ENCODE measurements at places on chromosomes 12 and 14. TPM values are rescaled to one million over a fixed set of nuclear protein-coding genes. Genes with fewer than 3 reads are reported as not detected.

Gene PPP1R3E
- total RNA-seq = 27.4 TPM

Gene TRAF3
- total RNA-seq = 78.1 TPM

Gene NRIP2
- not detected for total RNA-seq

- no peak overlapping the region for H3K27ac ChIP-seq
- no peak for DNase-seq
- no peak overlapping the region for H3K4me3 ChIP-seq
- H3K36me3 ChIP-seq = no peaks in the 10 kb centered on the region
- no peaks in the 10 kb centered on the region for H3K27me3 ChIP-seq
Measured at GRCh38 chr14:82636426-82636825, 1102.8 kb upstream of the SEL1L start.

DNA sequence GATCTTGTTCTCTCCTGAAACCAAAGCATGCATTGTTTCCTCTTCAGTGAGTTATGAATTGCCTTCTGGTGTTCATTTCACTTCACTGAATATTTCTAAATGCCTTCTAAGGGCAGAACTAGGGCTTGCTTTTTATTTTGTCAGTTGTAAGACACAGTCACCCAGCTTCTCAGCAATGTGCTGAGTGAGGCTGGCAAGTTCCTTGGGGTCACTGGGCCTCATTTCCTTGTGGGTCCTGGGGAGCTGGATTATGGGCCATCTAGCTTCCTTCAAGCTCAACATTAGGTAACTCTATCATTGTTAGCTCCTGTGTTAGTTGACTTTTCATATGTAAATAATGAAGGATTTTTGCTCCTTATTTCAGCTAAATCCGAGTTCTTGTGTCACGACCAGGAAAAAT lies 13.8 kb downstream of the ASCL4 start:
- no peak overlapping the region for H3K27ac ChIP-seq
- H3K27me3 ChIP-seq = peaks cover 10% of the 10 kb centered on the region
- no peaks in the 10 kb centered on the region for H3K36me3 ChIP-seq
- no peak overlapping the region for H3K4me3 ChIP-seq
- no peak for DNase-seq
- peaks cover 13% of the 10 kb centered on the region for H3K4me1 ChIP-seq

DNA sequence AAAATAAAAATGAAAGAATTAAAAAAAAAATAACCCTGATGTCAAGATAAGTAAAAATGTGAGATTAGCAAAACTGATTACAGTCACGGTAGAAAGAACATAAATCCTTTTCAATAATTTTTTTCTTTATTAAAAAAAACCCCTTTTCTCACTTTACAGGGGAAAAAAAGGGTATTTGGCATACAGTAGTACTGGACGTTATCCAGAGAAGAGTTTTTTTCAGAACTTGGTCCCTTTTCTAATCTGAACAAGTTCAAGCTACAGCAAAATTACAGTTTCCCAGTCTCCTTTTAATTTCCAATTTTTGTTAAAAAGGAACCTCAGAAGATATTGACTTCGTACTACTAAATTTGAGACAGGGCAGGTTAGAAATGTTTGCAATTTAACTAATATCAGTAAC lies 134.7 kb upstream of the DCN start:
- no peak overlapping the region for H3K27ac ChIP-seq
- no peaks in the 10 kb centered on the region for H3K36me3 ChIP-seq
- DNase-seq = no peak

GRCh38 chr12:69648476-69648875 lies 37.8 kb upstream of the LRRC10 start:
- no peak overlapping the region for H3K4me3 ChIP-seq
- peaks cover 35% of the 10 kb centered on the region for H3K27me3 ChIP-seq
- no peaks in the 10 kb centered on the region for H3K36me3 ChIP-seq

DNA sequence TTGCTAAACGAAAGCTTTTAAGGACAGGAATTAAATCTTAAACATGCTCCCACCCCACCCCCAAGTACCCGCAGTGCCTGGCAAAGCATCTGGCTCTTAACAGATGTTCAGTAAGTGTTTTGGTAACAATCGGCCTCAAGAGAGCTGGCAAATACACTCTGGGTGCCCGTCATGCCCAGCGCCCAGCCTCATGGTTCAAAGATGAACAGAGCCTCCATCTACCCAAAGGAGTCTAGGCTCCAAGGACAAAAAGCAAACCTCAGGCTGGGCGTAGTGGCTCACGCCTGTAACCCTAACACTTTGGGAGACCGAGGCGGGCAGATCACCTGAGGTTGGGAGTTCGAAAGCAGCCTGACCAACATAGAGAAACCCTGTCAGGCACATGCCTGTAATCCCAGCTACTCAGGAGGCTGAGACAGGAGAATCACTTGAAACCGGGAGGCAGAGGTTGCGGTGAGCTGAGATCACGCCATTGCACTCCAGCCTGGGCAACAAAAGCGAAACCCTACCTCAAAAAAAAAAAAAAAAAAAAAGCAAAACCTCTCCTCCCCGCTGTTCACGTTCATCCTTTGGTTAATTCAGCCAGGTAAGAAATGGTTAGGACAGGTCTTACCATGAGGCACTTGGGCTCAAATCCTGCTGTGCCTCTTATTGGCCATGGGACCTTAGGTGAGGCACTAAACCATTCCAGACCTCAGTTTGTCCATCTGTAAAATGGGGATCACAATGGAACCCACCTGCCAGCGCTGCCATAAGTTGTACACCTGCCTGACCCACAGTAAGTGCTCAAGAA lies 151.3 kb downstream of the BCL11B start:
- H3K4me3 ChIP-seq = no peak overlapping the region
- no peaks in the 10 kb centered on the region for H3K36me3 ChIP-seq
- peaks cover 7% of the 10 kb centered on the region for H3K4me1 ChIP-seq
- H3K27ac ChIP-seq = no peak overlapping the region

DNA sequence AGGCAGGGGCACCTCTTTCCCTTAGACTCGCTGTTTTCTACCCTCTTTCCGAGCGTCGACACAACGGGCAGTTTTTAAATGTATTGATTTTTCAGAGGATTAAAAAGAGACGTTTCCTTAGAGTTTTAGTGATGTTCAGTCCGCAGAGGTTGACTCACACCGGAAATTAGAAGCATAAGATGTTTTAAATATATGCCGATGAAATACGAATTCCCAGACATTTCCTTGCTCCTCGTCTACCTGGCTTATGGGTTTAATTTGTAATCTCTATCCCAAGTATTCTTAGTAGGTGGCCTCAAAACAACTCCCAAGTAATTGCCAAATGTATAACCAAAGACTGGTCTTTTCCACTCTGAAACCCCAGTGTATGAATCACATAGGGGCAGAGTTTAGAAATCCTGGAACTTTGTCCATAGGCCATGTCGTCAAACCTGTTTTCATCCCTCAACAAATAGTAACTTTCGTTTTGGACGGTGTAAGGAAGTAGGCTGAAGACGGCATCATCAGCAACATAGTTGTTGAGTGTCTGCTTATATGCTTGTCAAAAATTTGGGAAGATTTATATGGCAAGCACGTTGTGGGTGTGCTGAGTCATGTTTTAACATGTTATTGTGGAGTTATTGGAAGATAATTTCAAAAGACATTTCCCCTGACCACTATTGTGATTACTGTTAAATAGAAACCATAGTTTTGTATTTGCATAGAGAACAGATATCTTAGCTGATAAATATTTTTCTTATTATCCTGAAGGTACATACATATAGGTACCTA lies 824 bp downstream of the TBK1 start:
- H3K27me3 ChIP-seq = no peaks in the 10 kb centered on the region
- H3K27ac ChIP-seq = peak overlapping the region; percentile 94
- H3K36me3 ChIP-seq = peaks cover 28% of the 10 kb centered on the region
- peak overlapping the region; percentile 95 for H3K4me3 ChIP-seq

- no peak overlapping the region for H3K27ac ChIP-seq
- H3K4me3 ChIP-seq = no peak overlapping the region
- H3K36me3 ChIP-seq = no peaks in the 10 kb centered on the region
- no peaks in the 10 kb centered on the region for H3K4me1 ChIP-seq
- DNase-seq = no peak
Measured at GRCh38 chr14:100828031-100828769, 2.3 kb downstream of the MEG3 start.

GRCh38 chr12:53726341-53726740 lies 911 bp downstream of the CALCOCO1 start:
- H3K36me3 ChIP-seq = no peaks in the 10 kb centered on the region
- DNase-seq = peak; percentile 59
- peak overlapping the region; percentile 90 for H3K27ac ChIP-seq
- peak overlapping the region; percentile 87 for H3K4me3 ChIP-seq
- H3K27me3 ChIP-seq = peaks cover 2% of the 10 kb centered on the region
- peaks cover 26% of the 10 kb centered on the region for H3K4me1 ChIP-seq

DNA sequence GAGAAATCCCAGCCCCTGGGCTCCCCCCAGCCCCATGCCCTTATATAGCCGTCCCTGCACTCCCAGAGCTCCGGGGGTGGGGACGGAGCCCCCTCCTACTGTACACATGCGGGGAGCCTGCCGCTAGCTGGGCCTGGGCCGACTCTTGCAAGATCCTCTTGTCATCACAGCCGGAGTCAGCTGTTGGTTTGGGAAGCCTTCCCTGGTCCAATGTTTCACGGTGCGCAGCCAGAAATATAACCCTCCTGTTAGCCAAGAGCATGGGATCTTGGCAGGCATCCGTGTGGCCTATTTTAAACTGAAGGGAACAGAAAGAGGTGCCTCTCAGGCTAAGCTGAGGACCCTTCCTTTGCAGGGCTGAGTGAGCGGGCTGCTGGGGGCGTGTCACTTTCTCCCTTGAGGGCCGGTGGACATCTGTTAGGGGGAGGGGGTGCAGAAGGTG lies 175.3 kb downstream of the TSPAN9 start:
- H3K27ac ChIP-seq = no peak overlapping the region
- peaks cover 8% of the 10 kb centered on the region for H3K27me3 ChIP-seq
- DNase-seq = no peak
- no peak overlapping the region for H3K4me3 ChIP-seq
- peaks cover 6% of the 10 kb centered on the region for H3K4me1 ChIP-seq

- H3K36me3 ChIP-seq = peaks cover 6% of the 10 kb centered on the region
- no peak for DNase-seq
- H3K27ac ChIP-seq = peak overlapping the region; percentile 92
- H3K27me3 ChIP-seq = no peaks in the 10 kb centered on the region
Measured at GRCh38 chr12:53624956-53625355, 1.2 kb downstream of the ATF7 start.

DNA sequence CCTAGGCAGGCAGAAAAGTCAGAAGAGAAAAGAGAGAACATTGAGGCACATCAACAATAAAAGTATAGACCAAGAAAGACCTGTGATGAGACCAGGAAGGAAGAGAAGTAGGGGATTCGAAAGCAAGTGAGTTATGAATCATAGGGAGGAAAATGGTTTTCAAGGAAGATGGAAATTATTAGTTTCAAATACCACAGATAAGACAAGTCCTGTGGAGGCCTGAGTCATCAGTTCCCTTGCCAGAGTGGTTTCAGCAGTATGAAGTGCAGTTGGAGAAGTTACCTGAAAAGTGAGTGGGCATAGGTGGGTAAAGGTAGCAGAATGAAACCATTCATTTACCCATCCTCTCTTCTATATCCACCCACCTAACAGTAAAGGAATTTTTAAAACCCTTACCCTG lies 25.2 kb upstream of the TSPAN8 start:
- no peaks in the 10 kb centered on the region for H3K27me3 ChIP-seq
- no peaks in the 10 kb centered on the region for H3K4me1 ChIP-seq
- no peak overlapping the region for H3K4me3 ChIP-seq
- H3K27ac ChIP-seq = no peak overlapping the region
- DNase-seq = no peak

DNA sequence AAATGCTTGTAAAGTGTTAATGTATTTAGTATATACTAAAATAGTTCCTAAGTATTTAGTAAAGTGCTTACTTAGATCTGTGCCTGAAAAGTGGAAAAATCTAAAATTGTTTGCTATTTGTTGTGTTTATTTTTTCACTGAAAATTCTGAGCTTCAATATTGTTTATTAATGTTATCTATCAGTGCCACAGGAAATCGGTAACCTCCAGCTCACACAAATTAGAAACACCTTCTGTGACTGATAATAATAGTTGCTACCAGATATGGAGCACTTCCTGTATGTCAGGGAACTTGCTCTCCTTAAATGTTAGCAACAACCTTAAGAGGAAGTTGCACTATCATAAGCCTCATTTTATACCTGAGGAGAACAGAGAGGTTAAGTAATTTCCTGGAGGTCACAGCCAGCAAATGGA lies 723 bp upstream of the LRP10 start:
- H3K4me3 ChIP-seq = peak overlapping the region; percentile 88
- H3K4me1 ChIP-seq = peaks cover 30% of the 10 kb centered on the region
- peak overlapping the region; percentile 98 for H3K27ac ChIP-seq
- H3K36me3 ChIP-seq = peaks cover 15% of the 10 kb centered on the region

Data from activated CD8-positive, alpha-beta memory T cell treated with anti-CD3 and anti-CD28 coated beads, Interleukin-2, amount 10 ng/mL, durations not matched to agents 7 days and 5 days (primary cell).